ENCODE measurements at places on chromosomes 2 and 18.

GRCh38 chr2:187150670-187151069 is 297.4 kb downstream of the CALCRL start:
- DNase-seq: no peak

- no peak for DNase-seq
Observed at GRCh38 chr2:132517386-132517785, 100.8 kb downstream of the GPR39 start.

DNA sequence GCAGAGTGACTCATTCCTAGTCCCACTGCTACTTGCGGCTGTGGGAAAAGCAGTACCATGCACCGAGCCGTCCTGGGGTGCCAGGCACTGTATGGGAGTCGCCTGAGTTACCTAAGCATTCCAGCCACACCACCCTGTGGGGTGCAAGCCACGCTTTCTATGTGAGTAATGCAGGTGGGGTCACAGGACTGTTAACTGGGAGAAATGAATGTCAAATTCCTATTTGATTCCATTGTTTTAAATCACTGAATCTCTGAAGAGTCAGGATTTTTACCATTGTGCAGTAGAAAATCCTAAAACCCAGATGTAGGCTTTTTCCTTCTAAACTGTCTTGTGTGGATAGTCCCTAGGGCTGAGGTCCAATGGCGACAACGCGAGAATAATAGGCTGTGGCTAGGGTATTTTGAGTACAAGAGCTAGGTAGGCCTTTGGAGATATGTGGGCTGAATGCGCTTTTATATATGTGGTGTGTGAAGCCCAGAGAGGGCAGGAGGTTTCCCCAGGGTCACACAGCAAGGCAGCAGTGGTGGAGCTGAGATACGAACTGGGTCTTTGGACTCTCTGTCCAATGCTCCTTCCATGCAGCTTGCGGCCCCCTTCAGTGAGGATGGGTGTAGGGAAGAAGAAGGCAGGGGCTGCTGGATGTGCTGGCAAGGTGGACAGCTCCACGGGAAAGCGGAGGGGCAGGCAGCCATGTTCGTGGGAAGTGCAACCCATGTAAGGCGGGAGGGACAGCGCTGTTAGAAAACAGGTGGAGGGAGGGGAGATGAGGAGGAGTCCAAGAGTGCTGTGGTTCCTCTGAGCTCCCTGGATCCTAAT is 83.2 kb downstream of the DDX1 start:
- DNase-seq: no peak

GRCh38 chr2:61550375-61551209 is 12.4 kb upstream of the XPO1 start:
- no peak for DNase-seq

GRCh38 chr2:70143314-70144150 is 47.3 kb downstream of the C2orf42 start:
- peak; percentile 38 for DNase-seq

DNA sequence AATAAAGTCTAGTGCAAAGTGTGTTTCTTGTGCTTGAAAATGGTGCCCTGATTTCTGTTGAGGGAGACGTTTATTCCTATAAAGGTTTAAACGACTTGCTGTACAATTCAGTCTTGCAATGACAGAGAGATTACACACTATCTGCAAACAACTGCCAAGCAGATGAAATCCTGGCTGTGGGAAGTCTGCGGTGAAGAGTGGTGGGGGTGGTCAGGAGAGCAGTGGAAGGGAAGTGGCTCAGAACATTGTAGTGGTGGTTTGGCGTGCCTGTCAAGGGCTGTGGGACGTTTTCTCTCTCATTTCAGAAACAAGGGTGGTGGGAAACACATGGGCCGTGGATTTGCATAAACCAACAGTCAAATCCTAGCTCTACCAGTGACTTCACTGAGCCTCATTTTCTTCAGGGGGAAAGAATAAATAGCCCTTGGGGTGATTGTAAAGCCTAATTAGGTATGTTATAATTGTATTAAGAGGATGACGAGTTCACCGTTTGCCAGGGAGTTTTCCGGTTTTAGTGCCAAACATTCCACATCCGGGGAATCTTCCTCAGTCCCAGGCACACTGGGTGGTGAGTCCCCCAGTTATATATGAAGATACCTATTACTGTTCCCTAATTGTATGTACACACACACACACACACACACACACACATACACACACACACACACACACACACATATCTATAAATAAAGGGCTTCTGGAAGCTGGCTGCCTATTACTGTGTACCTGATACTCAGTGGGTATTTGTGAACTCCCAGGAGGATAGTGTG is 115.0 kb downstream of the SPTBN1 start:
- DNase-seq: no peak

DNA sequence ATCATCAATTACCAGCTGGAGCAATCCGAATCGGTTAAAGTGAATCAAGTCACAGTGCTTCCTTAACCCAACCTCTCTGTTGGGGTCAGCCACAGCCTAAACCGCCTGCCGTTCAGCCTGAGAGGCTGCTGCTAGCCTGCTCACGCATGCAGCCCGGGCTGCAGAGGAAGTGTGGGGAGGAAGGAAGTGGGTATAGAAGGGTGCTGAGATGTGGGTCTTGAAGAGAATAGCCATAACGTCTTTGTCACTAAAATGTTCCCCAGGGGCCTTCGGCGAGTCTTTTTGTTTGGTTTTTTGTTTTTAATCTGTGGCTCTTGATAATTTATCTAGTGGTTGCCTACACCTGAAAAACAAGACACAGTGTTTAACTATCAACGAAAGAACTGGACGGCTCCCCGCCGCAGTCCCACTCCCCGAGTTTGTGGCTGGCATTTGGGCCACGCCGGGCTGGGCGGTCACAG is 496 bp upstream of the ITGA4 start:
- peak; percentile 82 for DNase-seq

DNA sequence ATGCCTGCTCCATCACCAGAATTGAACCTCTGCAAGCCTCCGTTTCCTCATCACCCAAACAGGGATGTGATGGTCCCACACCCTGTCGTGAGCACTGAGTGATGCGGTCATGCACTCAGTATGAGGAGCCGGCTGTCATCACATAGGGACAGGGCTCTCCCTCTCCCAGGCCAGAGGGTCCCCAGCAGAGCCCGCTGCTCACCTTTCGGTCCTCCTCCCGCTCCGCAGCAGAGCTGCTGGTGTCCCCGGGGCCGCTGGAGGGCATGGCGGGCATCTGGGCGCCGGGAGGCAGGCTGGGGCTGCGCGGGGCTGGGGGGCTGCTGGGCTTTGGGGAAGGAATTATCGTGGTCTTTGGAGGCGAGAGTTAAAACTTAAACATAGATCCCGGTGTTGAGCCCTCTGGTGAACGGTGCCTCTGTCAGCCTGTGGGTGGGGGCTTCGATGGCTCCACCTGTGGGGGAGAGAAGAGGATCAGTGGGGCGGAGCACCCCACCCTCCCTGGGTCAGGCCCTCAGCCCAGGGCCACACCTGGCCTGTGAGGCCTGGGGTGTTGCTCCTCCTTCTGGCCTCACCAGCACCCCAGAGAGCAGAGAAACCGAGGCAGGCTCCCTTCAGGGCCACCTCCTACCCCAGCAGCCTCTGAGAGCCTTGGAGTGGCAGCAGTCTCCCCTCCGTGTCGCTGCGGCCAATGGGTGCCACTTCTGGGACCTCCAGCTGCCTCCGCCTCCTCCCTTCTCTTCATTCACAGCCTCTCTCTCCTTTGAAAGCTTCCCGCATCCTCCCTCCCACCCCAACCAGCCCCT is 27.8 kb downstream of the DNMT3A start:
- DNase-seq: no peak

DNA sequence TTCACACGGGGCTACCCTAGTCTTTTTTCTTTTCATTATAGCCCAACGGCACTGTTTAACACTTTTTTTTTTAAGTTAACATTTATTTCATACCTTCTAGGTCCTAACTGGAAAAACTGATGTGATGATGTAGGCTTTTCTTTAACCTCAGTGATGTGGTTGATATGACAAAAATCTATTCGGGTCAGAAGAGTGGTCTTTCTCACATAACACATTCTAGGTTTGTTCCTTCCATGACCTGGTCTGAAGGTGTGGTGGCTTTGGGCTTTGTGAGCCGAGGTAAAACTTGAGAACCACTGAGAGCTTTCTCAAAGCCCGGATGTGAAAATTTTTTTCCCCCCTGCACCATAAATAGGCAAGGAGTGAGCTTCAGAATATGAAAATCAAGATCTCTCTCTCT is 44.2 kb downstream of the GPD2 start:
- DNase-seq: no peak

DNA sequence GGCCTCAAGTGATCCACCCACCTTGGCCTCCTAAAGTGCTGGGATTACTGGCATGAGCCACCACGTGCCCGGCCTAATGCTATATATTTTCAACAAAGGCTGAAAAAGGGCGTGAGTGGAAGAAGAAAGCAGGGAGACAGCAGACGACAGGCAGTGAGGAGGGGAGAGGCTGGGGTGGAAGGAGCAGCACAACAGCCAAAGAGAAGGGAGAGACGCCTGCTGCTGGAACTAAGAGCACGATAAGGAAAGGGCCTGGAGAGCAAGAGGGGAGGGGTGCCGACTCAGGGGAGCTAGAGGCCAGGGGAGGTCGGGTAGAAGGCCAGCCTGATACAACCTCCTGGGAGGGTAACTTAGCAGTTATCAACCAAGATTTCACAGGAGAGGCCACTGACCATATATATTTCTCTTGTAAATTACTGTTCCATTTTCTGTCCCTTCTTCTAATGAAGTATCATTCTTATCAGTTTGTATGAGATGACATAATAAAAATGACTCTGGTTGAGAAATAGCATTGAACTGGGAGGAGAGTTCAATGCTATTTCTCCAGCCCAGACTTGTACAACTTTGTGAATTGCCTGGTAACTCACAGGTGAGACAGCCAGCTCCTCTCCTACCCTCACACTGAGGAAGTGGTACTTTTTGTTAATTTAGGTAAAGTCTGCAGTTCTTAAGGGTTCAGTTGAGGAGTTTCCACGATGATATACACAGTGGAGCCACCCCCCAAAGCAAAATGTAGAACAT is 5.8 kb upstream of the RNU4ATAC start:
- DNase-seq: no peak

DNA sequence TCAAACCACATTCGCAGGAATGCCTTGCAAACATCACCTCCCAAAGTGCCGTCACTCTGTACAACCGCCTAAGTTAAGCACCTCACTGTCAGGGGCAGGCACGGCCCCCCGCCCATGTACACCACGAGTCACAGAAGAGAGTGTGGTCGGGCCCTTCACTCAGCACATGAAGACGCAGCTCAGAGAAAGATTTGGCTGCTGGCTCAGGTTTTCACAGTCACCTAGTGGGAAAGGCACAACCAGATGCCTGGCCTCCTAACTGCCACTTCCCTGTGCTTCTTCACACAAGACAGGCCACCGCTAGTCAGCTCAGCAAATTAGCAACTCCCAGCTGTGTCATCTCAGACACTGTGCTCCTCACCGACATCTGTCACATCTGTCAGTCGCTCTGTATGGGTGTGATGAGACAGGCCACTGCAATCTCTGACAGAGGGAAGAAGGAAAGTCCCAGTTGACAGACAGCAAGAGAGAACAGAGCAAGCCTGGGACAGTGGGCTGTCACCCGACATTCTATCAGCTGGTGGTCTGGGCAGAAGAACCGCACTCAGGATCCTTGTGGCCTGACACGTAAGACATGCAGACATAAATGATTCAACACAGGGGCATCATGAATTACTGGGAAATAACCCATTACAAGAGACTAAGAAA is 60.8 kb downstream of the CRACDL start:
- DNase-seq: no peak

- DNase-seq: no peak
Observed at GRCh38 chr2:35495182-35495581, 860.4 kb upstream of the CRIM1 start.

DNA sequence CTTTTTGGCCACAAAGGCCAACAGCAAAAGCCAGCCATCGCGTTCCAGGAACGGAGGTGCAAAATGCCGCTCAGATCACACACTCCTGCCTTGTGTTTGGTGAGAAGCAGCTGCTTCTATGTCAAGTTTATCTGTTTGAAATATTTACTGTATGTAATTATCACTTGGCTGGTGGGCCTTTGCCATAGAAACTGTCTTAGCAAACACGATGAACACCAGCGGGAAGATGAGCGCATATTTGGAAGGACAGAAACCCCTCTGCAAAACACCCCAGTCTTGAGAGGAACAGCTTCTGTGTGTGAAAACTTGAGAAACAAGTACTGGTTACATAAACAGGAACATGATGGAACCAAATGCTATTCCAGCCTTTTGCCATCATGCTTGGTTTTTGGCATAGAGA is 59.7 kb downstream of the SCG2 start:
- DNase-seq: no peak

- DNase-seq: no peak
Observed at GRCh38 chr18:4842287-4842686, 354.8 kb downstream of the AKAIN1 start.

GRCh38 chr2:202039278-202040078 is 5.8 kb downstream of the FZD7 start:
- DNase-seq: no peak

GRCh38 chr2:62034715-62035114 is 129.2 kb downstream of the COMMD1 start:
- no peak for DNase-seq

DNA sequence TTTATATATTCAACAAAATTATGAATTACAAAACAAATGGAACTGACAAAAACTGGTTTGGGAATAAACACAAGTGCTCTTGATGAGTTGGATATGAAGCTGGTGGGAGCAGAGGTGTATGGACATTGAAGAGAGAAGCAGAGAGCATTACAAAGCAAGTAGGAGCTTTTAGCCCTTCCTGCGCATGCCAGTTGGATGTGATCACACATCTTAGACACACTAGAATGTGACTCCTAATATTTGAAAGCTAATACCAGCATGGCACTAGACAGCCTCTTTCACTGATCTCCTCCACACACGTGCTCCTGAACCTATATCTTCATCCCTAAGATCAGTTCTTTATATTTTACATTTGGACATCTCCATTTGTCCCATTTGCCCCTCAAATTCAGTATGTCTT is 298.1 kb downstream of the MTX2 start:
- no peak for DNase-seq

GRCh38 chr18:28152354-28152753 is 24.6 kb downstream of the CDH2 start:
- DNase-seq: no peak

DNA sequence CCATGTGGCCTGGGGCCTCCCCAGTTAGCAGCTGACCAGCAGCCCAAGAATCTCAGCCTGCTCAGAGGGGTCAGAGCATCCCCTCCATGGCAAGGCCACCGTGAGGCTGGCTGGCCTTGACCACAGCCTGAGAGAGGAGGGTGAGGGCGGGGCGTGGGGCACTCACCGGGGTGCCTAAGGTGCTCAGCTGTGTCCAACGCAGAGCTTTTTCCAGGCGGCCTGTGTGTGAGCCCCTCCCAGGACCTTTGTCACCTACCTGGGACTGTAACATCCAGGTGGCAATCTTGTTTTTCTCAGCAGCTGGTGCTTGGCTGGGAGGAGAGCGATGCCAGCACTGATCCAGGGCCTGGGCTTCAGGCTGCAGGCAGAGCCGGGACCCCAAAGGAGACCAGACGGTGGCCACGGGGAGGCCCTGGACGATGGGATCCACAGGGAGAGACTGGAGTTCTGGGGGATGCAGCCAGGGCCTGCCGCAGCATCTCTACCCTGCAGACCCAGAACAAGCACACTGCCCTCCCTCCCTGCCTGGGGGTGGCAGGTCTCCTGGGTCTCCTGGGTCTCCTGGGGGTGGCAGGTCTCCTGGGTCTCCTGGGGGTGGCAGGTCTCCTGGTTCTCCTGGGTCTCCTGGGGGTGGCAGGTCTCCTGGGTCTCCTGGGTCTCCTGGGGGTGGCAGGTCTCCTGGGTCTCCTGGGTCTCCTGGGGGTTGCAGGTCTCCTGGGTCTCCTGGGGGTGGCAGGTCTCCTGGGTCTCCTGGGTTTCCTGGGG is 12.3 kb downstream of the SNED1 start:
- DNase-seq: no peak

All from NK-92 treated with Interleukin-12 subunit alpha and Interleukin-12 subunit beta, amount 100 ng/mL, for 24 hours (cell line).